ENCODE measurements at places on chromosomes 5 and 9.

- peak; percentile 43 for DNase-seq
Measured at GRCh38 chr9:751137-752051, 90.1 kb upstream of the DMRT1 start.

- DNase-seq, result no peak
Measured at GRCh38 chr5:14902826-14903560, 31.4 kb upstream of the ANKH start.

- no peak for DNase-seq
Measured at GRCh38 chr9:93884808-93885207, 70.3 kb downstream of the BARX1 start.

DNA sequence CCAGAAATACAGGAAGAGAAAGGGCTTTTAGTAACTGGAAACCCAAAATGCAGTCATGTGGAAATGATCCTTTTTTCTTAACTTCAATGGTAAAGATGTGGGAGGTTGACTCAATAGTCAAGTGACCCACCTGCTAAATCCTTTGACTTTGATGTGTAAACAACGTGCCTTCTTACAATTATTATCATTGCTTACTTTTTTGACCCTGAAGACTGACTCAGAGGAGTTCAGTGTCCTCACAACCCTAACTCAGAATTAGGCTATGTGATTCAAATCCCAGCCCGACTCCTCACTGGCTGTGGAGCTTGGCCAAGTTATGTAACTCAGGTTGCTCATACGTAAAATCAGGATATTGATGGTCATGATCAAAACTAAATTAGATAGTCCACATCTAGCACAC is 27.9 kb downstream of the ANXA1 start:
- DNase-seq, result no peak

DNA sequence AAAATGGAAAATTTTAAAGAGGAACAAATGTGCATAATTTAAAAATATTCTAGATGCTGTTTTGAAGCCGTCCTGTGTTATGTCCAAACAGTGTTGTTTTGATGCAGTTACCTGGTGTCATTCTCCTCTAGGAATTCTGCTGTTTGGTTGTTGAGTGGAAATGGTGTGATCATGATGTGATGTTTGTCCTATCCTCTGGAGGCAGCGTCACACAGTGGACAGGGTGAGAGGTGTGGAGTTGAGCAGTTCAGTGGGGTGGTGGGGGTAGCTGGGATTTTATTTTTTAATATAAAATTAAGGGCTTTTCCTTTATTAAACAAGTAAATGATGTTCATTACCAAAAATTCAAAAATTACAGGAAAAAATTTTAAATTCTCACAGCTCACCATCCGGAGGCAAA is 31.2 kb downstream of the PRDM6 start:
- no peak for DNase-seq

DNA sequence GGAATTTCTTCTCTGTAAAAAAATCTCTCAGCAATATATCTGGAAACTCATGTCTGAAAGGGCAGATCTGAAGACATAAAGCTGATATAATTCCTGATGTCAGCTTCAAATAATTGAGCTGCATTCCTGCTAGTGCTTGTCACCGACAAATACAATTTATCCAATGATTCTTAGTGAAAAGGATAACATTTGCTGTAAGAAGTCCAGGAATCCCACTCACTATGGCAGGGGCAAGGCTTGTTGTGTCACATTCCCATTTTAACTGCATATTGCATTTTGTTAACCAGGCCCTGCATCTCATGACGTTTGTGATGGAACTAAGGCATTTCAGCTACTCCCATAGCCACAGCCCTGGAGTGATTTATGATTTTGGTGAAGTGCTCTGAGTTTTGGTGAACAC is 160.1 kb upstream of the DAB2 start:
- DNase-seq, result no peak

GRCh38 chr5:58121391-58121790 is 338.5 kb downstream of the PLK2 start:
- no peak for DNase-seq

DNA sequence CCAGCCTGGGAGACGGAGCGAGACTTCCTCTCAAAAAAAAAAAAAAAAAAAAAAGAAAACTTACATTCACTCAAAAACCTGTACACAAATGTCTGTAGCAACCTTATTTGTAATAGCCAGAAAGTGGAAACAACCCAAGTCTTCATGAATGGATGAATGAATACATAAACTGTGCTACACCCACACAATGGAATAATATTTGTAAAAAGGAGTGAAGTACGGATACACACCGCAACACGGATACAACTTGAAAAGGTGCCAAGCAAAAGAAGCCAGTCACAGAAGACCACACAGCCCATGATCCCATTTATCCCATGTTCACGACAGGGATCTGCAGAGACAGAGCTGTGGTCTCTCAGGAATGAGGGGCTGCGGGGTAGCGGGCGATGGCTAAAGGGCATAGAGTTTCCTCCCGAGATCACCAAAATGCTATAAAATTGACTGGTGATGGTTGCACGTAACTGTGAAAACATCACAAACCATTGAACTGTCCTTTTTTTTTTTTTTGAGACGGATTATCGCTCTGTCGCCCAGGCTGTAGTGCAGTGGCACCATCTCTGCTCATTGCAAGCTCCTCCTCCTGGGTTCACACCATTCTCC is 76.2 kb upstream of the COL5A1 start:
- DNase-seq, result no peak

- DNase-seq, result no peak
Measured at GRCh38 chr9:96621618-96622017, 2.0 kb upstream of the CDC14B start.

GRCh38 chr9:101054657-101055056 is 26.1 kb downstream of the PLPPR1 start:
- no peak for DNase-seq

DNA sequence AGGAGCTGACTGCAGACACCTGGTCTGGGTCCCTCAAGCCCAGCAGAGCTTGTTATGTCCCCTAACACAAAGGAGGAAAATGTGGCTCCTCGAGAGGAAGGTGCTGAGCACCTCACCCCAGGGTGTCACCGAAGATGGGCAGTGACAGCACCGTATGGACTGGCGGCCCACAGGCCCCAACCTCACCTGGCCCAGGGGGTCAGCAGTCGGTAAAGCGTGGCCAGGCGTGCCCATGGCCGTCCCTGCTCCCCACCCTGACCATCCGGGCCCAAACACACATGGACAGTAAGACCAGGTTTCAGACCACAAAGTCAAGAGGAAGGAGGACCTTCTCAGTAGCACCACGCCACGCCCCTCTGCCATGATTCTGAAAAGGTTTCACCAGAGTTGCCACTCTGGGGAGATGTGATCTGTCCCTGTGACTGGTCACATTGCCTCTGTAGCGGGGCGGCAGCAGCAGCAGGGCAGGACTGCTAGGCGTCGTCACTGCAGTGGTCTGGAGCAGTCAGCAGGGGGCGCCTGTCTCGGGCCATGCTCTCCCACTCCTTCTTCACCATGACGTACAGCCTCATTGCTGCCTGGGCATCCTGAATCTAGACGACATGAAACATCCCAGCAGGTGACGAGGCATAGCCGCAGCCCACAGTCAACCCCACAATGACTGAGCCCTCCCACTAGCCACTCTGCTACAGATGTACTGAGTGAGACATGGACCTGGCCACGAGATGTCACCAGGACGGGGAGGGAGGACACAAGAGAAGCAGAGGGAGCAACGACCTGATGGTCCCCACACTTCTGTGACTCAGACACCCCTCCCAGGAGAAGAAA is 11.1 kb downstream of the REXO4 start:
- peak; percentile 71 for DNase-seq

- no peak for DNase-seq
Measured at GRCh38 chr9:95808011-95808410, 67.5 kb upstream of the ERCC6L2 start.

DNA sequence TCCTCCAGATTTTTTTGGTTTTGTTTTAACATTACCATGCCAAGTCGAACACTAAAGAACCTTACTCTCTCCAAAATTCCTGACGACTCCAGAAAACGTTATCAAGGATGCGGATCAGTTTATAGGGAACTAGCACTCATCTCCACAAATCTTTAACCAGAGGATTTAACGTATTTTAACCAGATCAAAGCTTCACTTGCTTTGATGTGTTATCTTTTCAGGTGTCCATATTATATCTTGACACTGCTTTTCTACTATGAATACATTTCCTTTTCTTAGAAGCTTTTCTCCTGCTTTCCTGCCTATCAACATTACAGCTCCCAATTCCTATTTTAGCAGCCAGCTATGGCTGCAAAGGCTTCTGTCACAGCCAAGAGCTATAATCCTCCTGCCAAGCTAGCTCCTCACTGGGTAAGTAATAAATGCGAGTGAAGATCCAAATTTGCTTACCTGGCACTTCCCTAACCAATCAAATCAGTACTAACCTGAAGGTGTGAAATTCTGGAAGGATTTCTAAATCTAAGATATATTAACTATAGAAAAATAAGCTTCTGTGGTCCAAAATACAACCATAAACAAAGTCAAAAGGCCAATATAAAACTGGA is 60.2 kb downstream of the CDC14B start:
- DNase-seq, result no peak

- DNase-seq, result peak; percentile 50
Measured at GRCh38 chr5:56816546-56817081, 1.3 kb downstream of the MAP3K1 start.

GRCh38 chr5:73442231-73442811 is 6.3 kb downstream of the FOXD1 start:
- DNase-seq, result no peak

GRCh38 chr5:180020176-180020575 is 51.4 kb downstream of the RNF130 start:
- DNase-seq, result no peak

GRCh38 chr9:34603610-34604231 is 8.2 kb downstream of the RPP25L start:
- DNase-seq, result peak; percentile 58

DNA sequence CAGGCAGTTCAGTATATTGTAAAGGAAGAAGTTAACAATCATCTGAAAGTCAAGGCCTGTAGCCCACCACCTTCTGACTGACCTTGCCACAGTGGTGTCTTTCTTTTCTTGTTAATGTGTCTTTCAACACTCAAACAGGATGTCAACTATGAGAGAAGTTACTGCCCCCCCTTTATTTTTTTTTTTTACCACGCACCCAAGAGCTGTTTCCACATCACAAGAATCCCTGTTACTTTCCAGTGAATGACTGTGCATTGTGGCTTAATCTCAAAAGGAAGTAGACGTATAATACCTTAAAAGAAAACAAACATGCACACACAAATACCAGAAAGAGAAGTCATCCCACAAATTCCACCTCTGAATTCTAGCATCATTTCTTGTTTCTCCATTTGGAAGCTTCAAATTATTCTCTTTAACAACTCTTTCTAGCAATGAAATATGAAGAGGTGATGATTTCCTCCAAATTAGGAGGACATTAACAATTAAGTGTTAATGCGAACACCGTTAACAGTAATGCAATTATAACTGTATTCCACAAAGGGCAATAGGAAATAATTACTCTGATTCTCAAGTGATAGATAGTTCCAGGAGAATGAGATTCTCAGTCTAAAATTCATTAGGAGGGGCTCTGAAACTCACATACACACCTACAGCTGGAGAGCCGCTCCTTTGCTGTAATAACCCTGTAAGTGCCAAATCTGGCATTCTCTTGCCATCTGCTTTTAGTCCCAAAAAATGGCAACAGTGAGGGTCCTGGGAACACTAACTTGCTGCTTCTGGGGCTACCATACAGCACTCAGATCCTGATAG is 201.0 kb downstream of the EFNA5 start:
- no peak for DNase-seq

DNA sequence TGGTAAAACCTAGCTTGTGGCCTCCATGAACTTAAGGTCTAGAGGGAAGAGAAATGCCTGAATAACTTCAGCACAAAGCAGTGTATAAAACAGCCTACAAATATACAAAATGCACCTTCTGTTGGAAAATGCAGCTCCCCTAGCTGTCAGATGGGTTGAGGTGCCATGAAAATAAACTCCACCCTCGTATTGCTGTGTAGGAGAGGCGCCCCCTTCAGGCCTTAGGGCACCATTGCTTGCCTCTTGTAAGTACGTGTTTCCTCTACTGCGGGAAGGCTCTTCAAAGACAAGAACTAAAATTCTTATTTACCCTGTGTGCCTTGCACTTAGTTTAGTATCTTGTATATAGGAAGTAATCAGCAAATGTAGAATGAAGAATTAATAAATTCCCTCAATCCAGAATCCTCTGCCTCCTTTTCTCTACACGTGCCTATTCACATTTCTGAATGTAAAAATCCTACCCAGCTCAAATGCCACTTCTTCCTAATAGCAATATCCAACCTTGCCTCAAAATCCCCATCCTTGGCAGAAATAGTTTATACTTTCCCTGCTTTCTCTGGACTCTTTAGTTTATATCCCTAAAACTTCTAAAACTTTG is 393.7 kb upstream of the PDE4D start:
- no peak for DNase-seq

- no peak for DNase-seq
Measured at GRCh38 chr5:166834246-166834645, 1457.2 kb upstream of the WWC1 start.

DNA sequence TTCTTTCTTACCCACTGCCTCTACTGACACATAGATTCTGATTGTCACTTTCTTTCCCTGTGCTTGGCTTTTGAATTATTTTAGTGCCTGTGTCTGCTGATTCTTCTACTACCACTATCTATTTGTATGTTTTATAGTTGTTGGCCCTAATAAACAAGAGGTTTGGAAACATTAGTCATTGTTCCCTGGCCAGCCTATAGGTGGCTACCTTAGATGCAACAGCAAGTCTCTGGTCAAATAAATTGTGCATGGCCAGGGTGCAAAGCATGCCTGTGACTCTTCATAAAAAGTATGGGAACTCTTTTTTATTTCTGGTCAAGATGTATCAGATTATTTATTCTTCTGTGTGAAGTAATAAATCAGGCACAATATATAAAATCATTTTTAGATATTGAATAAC is 124.4 kb downstream of the PLK2 start:
- DNase-seq, result no peak

- DNase-seq, result no peak
Measured at GRCh38 chr5:63049935-63050334, 471.3 kb downstream of the LRRC70 start.

All from T-helper 1 cell (primary cell).